ENCODE measurements at places on chromosomes 3 and 15.

DNA sequence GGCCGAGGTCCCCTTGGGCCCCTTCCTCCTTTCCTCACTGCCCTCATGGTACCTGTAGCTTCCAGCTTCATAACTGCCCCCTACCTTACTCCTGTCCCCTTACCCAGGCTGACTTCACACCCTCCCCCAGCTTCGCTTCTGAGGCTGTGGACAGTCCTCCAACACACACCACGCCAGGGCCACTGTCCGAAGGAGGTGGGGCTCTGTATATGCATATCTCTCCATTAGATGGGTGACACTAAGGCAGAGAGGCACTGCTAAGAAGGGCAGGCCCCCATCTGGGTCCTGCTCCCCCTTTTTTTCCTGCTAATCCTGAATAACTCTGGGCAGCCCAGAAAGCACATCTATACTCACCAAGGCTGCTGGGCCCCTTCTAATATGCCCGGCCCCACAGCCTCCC lies 1.0 kb upstream of the COL7A1 start:
- no peak for DNase-seq

- no peak for DNase-seq
Observed at GRCh38 chr15:61047783-61048182, 181.3 kb downstream of the RORA start.

DNA sequence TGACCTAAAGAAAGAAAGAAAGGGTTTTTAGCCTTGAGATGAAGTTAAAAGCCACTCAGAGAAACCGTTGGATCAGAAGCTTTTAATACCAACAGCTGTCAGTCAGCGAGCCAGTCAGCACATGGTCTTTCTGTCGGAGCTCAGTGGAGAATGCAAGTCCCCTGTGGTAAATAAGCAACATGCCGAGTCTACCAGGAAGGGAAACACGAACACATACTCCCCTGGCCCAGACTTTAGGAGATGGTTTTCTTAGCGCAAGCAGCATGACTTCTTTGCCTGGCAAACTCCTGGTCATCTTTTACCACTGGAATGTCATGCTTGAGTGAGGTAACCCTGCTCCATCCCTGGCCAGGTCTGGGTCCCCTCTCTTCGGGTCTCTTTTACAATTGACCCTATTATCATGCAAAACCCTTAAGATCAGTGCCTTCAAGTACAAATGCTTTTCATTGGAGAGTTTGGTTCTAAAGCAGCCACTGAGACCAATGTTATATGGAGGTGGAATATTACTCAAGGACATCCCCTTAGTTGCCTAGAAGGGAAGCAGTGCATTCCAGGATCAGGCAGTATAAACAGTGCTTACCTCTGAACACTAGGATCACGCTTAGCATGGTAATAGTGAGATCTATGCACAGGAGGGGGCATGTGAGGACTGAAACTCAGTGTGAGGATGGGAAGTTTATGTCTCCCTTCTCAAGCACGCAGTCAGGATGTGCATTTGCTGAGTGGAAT lies 28.2 kb downstream of the SLCO3A1 start:
- no peak for DNase-seq

GRCh38 chr15:41491889-41492288 lies 1.8 kb upstream of the ITPKA start:
- no peak for DNase-seq

- no peak for DNase-seq
Observed at GRCh38 chr3:45571216-45571615, 23.3 kb upstream of the LIMD1 start.

GRCh38 chr15:60536951-60537350 lies 58.0 kb upstream of the ICE2 start:
- DNase-seq: no peak

Measured in suppressor macrophage (primary cell).